T-helper 2 cell treated with Interferon-gamma antibody and Interleukin-4, amounts not matched to agents 5 μg/mL and 100 μg/mL, for 36 hours (primary cell): ENCODE measurements at places on chromosomes 6 and 20.

DNA sequence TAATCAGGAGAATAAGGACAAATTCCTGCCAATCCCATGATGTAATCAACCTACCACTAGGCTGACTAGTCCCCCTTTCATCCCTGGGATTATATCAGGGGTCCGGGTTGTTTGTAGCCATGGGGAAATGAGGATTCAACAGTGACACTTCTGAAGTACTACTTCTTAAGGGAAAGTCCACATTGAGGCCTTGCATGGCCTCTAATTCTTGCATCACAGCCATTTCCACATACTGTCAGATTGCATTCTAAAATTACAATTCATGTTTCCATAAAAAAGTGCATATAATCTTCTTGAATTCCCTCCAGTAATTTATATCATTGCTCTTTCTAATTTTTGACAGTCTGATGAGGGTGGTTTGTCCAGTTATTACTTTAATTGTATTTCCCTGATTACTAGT lies 184.2 kb downstream of the PHF3 start:
- no peak for DNase-seq

- DNase-seq: no peak
Observed at GRCh38 chr6:53915026-53915691, 120.4 kb downstream of the LRRC1 start.

GRCh38 chr6:139542351-139542750 lies 167.9 kb upstream of the CITED2 start:
- no peak for DNase-seq

- no peak for DNase-seq
Observed at GRCh38 chr6:167329014-167329413, 4.1 kb downstream of the TTLL2 start.

- DNase-seq: no peak
Observed at GRCh38 chr20:19977373-19977770, 39.8 kb upstream of the NAA20 start.
